NCI-H345 (cell line): ENCODE measurements at places on chromosomes 3 and 15.

DNA sequence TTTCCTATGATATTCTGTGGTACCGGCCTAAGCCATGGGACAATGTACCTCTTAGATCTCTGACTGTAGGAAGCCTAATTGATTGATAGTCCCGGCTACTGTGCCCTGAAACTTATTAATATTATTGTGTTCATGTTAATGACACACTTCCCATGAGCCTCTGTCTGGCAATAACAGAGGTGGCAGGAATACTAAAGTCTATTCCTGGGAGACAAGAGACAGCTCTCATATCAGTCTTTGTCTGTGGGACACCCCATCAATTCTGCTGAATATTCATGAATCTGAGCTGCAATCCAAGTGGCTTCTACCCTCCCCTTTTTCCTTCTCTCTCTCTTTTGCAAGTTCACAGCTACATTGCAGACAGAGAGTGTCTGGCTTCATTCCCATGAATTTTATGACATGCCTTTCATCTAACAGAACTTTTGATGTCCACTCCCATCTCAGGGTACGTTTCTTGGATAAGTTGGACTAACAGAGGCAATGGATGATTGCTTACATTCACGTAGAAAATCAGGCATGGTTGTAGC is 907.5 kb downstream of the ZPLD1 start:
- DNase-seq = no peak

- DNase-seq = no peak
These were observed 14.6 kb downstream of the MED12L start for GRCh38 chr3:151100076-151100475.

DNA sequence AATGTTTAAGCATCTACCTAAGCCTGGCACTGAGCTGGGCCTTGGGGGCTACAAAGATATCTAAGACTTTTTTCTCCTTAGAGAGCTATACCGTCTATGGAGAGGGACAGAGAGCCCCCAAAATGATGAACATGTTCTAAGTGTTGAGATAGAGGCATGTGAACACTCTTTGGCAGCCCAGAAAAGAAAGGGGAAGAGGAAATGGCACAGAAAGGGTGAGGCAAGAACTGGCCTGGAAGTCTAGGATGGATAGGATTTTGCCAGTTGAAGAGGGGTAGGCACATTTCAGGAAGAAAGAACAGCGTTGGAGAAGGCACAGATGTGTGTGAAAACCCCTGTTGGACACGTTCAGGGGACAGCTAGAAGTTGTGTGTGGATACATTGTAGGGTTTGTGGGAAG is 276.2 kb upstream of the LRRFIP2 start:
- no peak for DNase-seq

DNA sequence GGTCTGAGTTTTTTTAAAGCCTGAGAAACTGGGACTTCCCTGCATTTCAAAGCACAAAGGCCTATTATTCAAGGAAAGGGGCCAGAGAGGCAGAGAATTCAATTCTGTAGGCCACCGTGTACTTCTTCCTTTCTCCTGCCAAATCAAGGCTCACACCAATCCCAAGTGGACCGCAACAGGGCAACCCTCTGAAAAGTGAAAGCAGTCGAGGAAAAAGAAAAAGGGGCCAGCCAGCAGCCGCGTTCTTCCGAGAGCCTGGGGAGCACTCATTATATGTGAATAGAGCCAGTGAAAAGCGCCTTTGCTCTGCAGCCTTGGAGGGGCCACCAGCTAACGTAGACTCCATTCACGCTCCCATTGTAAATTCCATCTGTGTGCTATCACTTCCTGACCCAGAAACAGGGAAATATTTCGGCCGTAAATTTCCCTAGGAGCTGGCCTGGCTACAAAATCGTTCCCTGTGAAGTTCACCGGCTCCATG is 45.9 kb upstream of the THUMPD3 start:
- DNase-seq = no peak

DNA sequence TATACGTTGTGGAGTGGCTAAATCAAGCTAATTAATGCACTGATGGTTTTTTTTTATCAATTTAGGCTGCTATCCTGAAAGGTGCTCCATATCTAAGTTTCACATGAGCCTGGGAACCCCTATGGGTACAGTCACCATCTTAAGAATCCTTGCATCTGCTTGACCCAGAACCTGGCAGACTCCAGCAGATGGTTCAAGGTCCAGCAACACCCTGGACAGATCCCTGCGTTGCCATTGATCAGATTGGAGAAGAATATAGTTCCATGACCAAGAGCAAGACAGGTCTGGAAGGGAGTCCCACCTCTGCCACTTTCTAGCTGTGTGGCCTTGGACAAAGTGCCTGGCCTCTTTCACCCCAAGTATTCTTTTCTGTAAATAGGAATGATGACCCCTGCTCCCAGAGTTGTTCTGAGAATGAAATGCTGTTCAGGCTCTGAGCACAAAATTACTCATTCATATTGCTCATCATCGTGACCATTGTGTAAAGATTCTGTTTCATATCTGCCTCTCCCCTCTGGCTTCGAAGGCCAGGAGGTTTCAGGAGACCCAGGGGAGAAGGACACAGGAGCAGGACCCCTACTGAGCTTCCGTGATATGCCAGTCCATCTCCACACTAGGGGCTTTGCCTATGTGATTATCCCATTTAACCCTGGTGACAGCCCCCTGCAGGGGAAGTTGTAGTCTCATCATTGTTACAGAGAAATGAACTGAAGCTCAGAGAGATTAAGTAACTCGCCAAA is 30.0 kb upstream of the TSEN2 start:
- no peak for DNase-seq

DNA sequence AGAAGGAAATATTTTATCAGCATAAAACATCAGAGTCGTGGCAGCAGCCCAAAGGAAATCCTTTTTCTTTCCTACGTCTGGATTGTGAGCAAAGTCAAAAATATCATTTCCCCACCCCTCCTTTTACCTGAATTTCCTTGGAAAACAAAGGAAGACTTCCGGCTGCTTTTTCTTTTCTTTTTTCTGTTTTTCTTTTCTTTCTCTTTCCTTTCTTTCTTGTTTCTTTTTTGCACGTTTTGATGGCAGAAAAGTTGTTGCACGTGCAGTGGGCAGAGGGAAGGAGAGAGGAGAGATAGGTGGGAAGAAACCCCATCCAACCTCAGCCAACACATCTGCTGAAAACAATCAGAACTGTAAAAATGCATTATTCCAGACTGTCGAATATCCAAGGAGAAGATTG is 544 bp upstream of the MYO1E start:
- no peak for DNase-seq

- DNase-seq = no peak
These were observed 101.6 kb upstream of the PRR20G start for GRCh38 chr3:127389420-127389819.

DNA sequence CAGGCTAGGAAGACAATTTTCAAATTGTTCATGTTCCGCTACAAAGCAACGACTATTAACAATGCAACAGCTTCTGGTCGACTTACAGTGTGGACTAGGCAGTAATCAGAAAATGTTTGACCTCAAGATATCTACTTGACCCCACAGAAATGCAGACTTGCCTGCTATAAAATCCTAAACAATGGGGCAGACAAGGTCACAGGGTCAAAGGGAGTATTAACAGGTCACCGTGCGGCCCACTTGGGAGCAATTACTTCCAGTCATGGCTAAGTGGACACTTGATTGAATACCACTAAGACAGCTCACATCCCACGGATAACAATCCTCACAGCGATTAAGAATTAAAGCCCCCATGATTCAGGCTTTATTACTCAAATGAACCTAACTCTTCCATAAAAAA is 58.9 kb downstream of the FOXP1 start:
- DNase-seq = no peak

DNA sequence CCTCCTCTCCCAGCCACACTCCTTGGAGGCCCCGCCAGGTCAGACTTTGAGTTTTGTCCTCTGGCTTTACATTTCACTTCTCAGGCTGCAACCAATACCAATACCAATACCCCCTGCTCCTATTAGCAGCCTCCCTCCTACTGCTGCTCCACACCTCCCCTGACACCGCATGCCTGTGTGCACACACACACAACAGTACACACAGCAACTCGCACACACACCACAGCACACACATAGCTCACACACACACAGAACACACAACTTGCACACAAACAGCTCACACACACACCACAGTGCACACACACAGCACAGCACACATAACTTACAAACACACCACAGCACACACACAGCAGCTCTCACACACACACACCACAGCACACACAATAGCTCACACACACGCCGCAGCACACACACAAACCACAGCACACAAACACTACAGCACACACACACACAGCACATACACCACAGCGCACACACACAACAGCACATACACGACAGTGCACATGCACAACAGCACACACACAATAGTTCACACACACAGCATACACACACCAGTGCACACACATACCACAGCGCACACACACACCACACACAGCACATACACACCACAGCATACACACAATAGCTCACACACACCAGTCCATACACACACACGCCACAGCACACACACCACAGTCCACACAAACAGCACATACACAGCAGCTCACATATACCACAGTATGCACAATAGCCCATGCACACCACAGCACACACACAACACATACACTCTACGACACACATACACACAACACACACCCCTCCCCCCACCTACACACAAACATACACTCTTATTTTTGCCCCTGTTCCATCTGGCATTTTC is 204.7 kb downstream of the UACA start:
- no peak for DNase-seq

GRCh38 chr3:188000361-188000861 is 153.5 kb upstream of the LPP start:
- peak; percentile 90 for DNase-seq

DNA sequence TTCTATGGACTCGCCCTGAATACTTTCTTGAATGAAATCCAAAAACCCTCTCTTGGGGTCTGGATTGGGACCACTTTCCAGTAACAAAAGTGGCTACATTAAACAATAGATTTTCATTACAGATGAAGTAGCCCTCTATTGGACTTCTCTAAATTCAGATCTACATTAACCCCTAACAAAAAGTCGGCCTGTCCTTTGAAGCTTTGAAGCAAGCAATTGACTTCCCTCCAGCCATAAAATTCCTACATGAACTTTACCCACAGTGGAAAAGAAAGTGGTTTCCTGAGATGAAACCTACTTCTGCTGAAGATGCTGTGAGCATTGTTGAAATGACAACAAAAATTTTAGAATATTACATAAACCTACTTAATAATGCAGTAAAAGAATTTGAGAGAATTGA is 967.1 kb upstream of the ROBO1 start:
- DNase-seq = no peak
